ENCODE measurements at places on chromosomes 16 and 17.

DNA sequence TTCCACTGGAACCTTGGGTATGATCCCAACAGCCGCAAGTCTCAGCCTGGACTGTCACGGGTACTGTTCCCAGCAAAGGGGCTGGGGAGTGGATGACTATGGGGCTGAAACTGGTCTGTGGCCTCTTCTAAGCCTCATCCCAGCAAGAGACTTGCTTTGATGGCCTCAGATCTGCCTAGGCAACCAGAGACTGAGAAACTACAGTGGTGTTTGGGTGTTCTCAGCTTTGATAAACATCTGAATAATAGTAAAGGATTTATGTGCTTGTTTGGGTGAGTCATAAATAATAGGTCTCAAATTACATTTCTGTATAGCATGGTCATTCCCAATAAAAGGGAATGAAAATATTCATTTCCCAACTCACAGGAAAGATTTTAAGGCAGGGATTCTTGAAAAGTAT, 30.2 kb upstream of the ULK2 start:
- DNase-seq = no peak

- DNase-seq = no peak
Measured at GRCh38 chr17:45952814-45953320, 46.2 kb upstream of the STH start.

DNA sequence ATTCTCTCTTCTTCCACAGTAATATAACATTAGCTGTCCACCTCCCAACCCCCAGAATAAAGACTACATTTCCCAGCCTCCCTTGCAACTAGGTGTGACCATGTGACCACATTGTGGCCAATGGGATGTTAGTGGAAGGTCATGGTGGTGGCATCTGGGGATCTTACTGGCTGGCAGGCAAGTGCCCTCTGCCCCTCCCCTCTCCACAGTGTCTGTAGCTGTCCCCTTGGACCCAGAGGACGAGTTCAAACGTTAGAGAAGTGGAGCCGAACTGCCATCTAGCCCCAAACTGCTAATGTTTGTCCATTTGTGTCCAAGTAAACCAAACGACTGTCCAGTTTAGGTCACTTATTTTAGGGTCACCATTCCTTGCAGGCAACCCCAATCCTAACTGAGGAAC, 26.6 kb upstream of the KCNG4 start:
- peak; percentile 62 for DNase-seq

GRCh38 chr16:6682142-6682811, 650.4 kb upstream of the RBFOX1 start:
- peak; percentile 9 for DNase-seq

DNA sequence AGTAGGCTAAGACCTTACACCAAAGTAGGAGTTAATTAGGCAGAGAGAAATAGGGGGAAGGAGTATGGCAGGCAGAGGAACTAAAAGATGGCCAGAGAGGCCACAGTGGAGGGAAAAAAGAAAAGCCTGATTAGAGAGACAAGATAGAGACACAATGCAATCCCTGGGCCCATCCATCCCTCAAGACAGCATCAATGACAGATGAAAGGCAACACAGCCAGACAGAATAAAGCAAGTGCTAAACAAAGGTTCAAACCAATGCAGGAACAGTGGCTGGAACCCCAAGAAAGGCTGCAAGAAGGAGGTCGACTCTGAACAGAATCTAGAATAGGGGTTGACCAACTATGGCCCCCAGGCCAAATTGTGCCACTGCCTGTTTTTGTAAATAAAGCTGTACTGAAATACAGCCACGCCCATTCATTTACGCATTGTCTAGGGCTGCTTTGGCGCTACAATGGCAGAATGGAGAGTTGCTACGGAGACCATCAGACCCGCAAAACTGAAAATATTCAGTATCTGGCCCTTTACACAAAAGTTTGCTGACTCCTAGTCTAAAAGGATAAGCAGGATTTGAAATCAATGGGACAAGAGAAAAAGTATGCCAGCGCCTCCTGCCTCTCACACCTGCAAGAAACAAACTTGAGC, 473.3 kb upstream of the PSMD7 start:
- no peak for DNase-seq

GRCh38 chr17:63041722-63042121, 75.7 kb downstream of the TANC2 start:
- DNase-seq = no peak

DNA sequence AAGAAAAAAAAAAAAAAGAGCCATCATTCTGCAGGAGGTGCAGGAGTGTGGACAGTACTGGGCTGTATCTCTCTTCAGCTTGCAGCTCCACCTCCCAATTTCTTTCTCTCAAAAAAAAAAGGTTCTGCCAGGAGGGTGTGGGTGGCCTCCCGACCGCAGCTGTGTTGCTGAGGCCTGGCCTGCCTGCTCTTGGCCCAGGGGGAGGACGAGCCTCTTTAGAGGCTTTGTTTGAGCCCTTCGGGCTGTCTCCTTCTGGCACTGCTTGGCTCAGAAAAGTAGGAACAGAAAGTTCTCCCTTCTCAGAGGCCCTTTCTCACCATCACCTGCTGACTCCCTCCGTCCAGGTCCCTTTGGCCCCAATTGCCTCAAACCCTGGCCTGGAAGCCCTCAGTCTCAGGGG, 22.2 kb upstream of the C17orf107 start:
- DNase-seq = no peak

DNA sequence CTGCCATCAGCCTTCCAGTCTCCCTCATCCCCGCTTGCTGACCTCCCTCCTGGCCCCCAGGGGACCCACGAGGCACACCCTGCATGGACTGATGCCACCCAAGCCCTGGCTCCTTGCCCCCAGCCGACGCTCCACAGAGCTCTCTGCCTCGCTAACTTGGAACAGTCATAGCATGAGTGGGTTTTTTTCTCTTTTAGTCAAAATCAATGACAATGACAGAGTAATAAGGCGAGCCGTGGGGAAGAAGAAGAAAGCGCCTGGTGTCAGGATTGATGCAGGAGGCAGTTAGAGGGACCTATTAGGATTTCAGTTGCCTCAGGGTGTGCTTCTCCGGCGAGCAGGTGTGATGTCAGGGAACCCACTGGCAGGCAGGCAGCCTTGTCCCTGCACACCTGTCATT, 176.3 kb upstream of the TNRC6C start:
- no peak for DNase-seq

DNA sequence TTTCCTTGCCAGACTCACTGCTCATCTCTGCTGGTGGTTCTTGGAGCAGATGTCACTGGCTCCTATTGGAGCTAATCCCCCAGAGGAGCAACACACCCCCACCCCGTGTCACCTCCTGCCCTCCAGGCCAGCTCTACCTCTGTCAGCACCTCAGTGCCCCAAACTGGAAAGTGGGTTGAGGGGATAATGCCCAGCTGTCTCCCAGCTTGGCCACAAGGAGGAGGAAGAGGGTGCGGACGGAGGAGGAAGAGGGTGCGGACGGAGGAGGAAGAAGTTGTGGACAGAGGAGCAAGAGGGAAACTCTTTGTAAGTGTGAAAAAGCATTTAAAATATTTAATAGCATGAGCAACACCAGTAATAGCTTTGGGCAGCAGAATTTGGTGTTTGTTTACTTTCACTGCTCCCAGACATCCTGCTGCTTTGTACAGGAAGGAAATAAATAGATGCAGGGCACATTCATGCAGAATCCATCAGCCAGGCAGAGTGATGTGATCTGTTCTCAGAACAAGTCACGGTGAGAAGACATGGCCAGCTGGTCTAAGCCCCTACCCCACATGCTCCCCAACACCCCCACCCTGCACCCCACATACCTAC, 82.5 kb downstream of the C17orf67 start:
- no peak for DNase-seq

GRCh38 chr17:32253117-32253611, 12.5 kb upstream of the RHBDL3 start:
- DNase-seq = peak; percentile 77

GRCh38 chr17:13560935-13561334, 40.8 kb downstream of the HS3ST3A1 start:
- DNase-seq = no peak

DNA sequence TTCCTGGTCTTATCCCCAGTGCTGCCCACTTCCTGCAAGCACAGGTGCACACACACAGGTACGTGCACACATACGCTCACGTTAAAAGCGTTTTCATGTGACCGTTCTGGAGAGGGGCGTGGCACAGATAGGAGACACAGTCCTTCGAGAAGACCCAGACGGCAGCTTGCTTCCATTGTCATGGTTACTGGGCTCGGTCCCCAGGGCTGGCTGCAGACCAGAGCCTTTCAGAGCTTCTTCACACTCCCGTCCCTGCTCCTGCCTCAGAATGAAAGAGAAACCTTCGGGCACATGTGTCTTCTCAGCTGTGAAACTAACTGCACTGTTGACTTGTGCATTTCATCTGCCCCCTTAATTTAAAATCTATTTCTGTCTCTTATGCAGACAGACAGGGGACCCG, 154.2 kb downstream of the PITPNC1 start:
- DNase-seq = peak; percentile 24

DNA sequence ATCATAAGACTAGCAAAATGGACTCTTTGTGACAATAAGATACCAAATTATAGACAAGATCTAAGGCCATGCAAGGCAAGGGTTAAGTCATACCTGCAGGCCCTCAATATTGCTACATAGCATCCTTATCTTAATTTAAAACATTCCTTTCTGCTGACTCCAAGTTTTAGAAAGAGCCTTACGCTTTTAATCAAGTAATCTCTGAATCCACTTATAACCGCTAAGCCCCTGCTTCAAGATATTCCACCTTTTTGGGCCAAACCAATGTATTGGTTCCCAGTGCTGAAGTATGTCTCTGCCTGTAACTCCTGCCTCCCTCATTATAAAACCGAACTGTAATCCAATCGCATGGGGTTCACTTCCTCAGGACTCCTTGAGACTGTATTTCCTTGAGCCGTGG, 255.4 kb downstream of the PHKB start:
- no peak for DNase-seq

GRCh38 chr17:46100590-46100989, 92.6 kb downstream of the KANSL1 start:
- DNase-seq = no peak

GRCh38 chr16:2692251-2692947, 10.1 kb downstream of the KCTD5 start:
- DNase-seq = no peak

DNA sequence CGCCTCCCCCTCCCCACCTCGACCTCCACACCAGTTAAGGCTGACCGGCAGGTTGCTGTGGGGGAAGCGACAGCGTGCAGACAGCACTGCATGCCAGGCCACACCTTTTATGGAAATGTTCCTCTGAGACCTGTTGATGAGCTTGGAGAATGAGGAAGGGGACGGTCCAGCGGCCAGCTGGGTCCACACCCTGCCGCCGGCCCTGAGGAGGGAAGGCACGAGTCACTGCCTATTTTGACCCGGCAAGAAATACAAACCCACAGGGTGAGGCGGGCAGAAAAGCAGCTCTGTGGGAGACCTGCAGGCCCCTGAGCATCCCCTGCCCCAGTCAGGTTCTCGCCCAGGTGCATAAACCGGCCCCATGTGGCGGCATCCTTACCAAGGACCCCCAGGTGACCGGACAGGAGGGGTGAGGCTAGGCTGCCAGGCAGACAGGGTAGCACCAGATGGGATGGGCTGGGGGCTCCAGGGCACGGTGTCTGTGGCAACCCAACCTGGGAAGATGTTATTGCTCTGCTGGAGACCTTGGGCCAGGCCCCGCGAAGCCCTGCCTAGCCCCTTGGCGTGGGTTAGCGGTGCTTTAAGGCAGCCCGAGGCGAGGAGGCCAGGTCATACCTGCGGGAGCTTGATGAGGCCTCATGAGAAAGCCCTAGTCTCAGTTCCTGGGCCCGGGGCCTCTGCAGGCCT, 12.7 kb downstream of the NATD1 start:
- no peak for DNase-seq

- no peak for DNase-seq
Measured at GRCh38 chr17:58007781-58008706, 998 bp upstream of the SRSF1 start.

GRCh38 chr17:62017496-62017895, 47.6 kb downstream of the MED13 start:
- no peak for DNase-seq

DNA sequence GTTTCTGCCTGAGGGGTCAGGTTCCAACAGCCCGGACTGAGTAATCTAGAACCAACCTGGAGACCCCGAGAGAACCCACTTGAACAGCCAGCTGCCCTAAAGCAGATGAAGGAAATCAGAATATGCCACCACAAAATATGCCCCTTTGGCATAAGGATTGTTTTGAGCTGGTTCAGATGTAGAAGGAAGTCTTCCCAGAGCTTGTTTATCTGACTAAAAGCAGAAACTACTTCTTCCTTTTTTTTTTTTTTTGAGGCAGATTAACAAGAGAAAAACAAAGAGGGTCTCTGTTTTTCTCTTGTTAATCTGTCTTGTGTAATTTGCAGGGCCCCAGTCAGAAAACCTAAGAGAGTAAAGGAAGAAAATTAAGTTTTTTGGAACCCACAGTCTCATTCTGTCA, 53.0 kb downstream of the PECAM1 start:
- DNase-seq = no peak

DNA sequence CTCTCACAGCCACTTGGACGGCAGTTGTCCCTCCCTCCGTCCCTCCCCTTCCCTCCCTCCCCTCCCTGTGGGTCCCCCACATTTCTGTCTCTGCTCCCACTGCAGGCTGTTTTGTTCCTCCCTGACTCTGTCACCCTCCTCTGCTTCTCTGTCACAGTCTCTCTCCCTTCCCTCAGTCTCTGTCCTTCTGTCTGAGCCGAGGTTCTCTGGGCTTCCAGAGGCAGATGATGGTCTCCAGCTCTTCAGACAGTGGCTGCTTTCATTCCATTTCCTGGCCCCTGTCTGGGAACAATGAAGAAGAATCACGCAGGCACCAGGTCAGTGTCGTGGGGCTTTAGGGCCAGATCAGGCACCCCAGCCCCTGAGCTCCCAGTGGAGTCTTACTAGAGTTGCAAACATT, 8.8 kb upstream of the CYB561 start:
- DNase-seq = no peak

DNA sequence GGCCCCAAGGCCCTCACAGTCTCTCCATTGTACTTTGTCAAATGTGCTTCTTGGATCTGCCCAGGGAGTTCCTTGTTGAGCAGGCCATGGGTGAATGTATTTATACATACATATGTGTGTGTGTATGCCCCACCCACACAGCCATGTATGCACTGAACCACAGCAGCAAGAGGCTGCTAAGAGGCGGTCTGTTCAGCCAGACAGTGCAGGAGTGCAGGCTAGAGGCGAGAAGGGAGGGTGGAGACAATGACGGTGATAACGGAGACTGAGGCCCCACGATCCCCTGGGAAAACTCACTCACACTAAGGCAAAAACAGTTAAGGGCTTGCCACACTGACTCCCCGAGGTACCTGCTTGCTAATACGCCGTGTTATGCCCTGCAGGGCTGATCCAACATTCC, 151.0 kb upstream of the CDC42EP4 start:
- DNase-seq = no peak

GRCh38 chr17:76820039-76820438, 48.2 kb upstream of the MGAT5B start:
- DNase-seq = peak; percentile 51

DNA sequence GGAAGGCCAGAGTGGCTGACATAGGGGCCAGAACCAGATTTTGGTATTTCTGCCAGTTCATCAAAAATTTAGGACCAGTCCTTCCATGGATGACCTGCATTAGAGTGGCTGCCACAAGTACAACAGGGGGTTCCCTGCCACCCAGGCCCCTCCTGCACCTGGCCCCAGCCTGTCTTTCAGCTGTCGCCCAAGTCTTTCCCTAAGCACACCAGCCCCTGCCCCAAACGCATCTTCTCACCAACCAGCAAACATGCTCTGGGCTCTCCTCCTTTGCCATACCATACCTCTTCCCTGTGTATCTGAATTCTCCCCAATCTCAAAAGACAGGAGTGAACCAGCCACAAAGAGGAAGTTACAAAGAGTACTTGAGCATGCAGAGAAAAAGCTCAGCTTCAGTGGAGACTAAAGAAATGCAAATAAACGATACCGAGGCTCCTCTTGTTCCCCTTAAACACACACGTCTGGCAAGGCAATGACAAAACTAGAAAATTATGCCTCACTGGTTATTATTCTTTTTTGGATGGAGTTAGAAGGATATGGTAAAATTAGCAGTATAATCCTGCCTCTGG, 130.6 kb downstream of the DYNLRB2 start:
- DNase-seq = peak; percentile 66
